ENCODE measurements at places on chromosomes 16 and 17. TPM values are rescaled to one million over a fixed set of nuclear protein-coding genes. Genes with fewer than 3 reads are reported as not detected.

Gene ATP2A3
- 5.3 TPM for total RNA-seq

Gene KCNH4
- total RNA-seq = 0.39 TPM

Gene RBL2
- total RNA-seq = 15.6 TPM

Gene CLEC18B
- total RNA-seq = 0.37 TPM

Gene MPP3
- total RNA-seq = 14.2 TPM

Gene PRAC2
- not detected for total RNA-seq

Gene PKMYT1
- 58.3 TPM for total RNA-seq

Gene TPSG1
- total RNA-seq = 0.13 TPM

Gene ZG16
- not detected for total RNA-seq

Gene TBC1D3
- total RNA-seq = not detected
